ENCODE measurements at places on chromosomes 13 and 19. TPM values are rescaled to one million over a fixed set of nuclear protein-coding genes. Genes with fewer than 3 reads are reported as not detected.

DNA sequence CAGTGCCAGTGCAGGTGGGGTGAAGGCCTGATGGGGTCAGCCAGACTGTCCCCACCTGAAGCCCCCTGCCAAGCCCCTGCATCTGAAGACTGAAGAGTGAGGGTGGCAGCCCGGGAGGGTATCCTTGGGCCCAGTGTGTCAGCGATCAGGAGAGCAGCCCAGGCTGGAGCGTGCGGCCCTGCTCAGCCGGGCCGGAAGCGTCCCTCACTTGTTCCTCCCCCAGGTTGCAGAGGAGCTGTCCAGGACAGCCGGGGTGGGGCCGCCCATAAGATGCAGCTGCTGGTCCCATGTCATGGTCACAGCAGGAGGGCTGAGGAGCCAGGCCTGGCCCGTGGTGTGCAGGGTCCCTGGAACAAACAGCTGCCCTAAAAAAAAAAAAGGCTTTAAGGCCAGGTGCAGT is 55.4 kb downstream of the KDM4B start:
- DNase-seq: no peak
- no peaks in the 10 kb centered on the region for H3K36me3 ChIP-seq
- no peaks in the 10 kb centered on the region for H3K27me3 ChIP-seq
- H3K27ac ChIP-seq: no peak overlapping the region

DNA sequence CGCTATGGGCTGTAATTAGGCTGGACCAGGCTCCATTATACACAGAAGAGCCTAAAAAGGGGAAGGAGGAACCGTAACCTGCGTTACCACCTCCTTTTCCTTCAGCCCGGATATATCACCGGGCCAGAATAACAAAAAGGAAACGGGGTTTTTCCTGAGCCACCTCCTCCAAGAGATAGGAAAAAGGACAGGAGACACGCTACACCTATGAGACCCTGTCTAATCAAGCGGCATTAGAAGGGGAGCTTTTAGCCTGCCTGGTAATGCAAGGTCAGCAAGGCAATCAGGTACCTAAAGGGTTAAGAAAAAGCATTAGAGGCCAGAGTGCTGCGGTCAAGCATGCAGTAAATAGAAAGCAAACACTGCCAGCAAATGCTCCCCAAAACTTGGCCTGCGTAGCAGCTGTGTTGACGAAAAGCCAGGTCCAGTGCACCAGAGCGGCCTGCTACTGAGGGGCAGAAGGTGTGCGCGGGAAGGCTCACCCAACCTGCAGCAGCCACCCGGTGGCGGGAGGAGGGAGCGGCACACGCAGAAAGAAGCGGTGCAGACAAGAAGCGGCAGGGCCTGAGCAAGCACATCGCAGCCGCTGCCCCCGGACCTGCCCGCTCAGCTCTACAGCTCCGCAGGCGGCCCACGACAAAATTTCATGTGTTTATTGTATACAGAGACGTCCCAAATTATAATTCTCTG is 1466.1 kb downstream of the UQCRFS1 start:
- no peak for DNase-seq
- H3K4me3 ChIP-seq: no peak overlapping the region
- no peaks in the 10 kb centered on the region for H3K36me3 ChIP-seq
- no peaks in the 10 kb centered on the region for H3K27me3 ChIP-seq

GRCh38 chr19:9060564-9061340 is 26.1 kb upstream of the OR1M1 start:
- DNase-seq: no peak
- H3K36me3 ChIP-seq: no peaks in the 10 kb centered on the region
- H3K27ac ChIP-seq: no peak overlapping the region
- no peaks in the 10 kb centered on the region for H3K27me3 ChIP-seq
- H3K4me3 ChIP-seq: no peak overlapping the region

The C19orf18 gene
- 0.22 TPM for polyA plus RNA-seq

DNA sequence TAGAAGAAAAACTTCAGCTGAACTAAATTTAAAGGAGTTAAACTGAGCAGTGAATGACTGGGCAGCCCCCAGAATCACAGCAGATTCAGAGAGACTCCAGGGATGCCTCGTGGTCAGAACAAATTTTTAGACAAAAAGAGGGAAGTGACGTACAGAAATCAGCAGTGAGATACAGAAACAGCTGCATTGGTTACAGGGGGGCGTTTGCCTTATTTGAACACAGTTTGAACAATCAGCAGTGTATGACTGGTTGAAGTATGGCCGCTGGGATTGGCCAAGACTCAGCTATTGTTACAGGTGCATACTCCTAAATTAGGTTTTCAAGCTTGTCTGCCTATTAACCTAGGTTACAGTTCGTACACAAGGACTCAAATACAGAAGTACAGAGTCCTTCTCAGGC is 2.2 kb upstream of the SPRYD7 start:
- peaks cover 19% of the 10 kb centered on the region for H3K4me1 ChIP-seq
- no peaks in the 10 kb centered on the region for H3K27me3 ChIP-seq
- no peak for DNase-seq
- H3K27ac ChIP-seq: no peak overlapping the region
- no peak overlapping the region for H3K4me3 ChIP-seq

- peaks cover 22% of the 10 kb centered on the region for H3K36me3 ChIP-seq
- peak overlapping the region; percentile 93 for H3K27ac ChIP-seq
- no peak for DNase-seq
- H3K4me3 ChIP-seq: peak overlapping the region; percentile 87
- H3K27me3 ChIP-seq: no peaks in the 10 kb centered on the region
Measured at GRCh38 chr19:52190487-52191293, 838 bp downstream of the PPP2R1A start.

DNA sequence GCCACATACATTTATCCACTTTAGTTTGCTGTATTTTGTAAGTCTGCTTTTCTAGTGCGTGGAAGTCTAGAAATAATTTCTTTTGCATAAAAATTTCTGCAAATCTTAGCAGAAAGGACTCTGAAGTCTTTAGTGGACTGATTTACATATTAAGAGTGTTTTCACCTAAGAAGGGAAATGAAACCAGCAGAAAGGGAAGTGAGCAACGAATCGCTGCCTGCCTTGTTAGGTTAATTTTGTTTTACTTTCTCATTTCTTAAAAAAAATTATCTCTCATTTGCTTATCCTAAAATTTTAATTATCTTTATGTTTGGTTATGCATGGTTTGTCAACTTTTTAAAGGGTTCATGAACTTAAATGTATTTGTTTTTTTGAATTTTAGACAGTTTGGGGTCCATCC is 767 bp upstream of the GPR18 start:
- peaks cover 61% of the 10 kb centered on the region for H3K4me1 ChIP-seq
- no peaks in the 10 kb centered on the region for H3K27me3 ChIP-seq
- DNase-seq: peak; percentile 38
- H3K27ac ChIP-seq: peak overlapping the region; percentile 60

DNA sequence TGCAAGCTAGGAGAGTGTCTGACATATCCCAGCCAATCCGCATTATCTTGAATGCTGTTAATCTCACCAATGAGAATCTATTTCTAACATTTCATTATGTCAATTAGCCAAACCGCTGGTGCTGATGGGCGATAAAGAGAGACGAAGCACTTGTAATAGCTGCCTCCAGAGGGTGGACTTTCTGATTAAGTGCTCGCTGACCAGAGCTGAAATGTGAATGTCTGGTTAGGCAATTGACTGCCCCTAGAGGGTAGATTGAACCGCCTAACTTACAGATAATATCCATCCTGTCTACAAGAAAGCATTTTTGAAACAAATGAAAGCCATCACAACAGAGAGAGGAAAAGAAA is 552 bp upstream of the GRWD1 start:
- peak overlapping the region; percentile 83 for H3K27ac ChIP-seq
- peaks cover 25% of the 10 kb centered on the region for H3K4me1 ChIP-seq
- no peaks in the 10 kb centered on the region for H3K27me3 ChIP-seq
- DNase-seq: no peak

DNA sequence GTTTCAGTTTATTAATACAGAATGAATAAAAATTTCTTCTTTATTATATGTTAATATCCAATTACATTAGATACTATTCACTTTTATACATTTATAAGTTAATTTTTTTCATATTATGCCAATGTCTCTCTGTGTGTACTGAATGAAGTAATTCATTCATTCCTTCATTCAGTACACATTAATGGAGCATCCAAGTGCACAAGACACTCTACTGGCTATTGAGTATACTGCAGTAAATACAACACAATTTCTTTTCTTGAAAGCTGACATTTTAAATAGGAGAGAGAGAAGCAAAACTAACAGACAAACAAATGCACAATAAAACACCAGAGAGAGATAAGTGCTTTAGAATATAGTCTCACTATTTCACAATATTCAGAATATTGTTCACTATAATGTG is 1038.3 kb upstream of the SPRY2 start:
- H3K36me3 ChIP-seq: no peaks in the 10 kb centered on the region

The PTH2 gene
- not detected for polyA plus RNA-seq

- no peaks in the 10 kb centered on the region for H3K27me3 ChIP-seq
- no peak for DNase-seq
- no peak overlapping the region for H3K4me3 ChIP-seq
- peaks cover 28% of the 10 kb centered on the region for H3K36me3 ChIP-seq
- H3K27ac ChIP-seq: no peak overlapping the region
Measured at GRCh38 chr19:47486900-47487299, 2.9 kb upstream of the KPTN start.

- H3K27ac ChIP-seq: no peak overlapping the region
- no peaks in the 10 kb centered on the region for H3K27me3 ChIP-seq
- no peak overlapping the region for H3K4me3 ChIP-seq
- DNase-seq: no peak
Measured at GRCh38 chr19:11047866-11048265, 41.4 kb upstream of the LDLR start.

DNA sequence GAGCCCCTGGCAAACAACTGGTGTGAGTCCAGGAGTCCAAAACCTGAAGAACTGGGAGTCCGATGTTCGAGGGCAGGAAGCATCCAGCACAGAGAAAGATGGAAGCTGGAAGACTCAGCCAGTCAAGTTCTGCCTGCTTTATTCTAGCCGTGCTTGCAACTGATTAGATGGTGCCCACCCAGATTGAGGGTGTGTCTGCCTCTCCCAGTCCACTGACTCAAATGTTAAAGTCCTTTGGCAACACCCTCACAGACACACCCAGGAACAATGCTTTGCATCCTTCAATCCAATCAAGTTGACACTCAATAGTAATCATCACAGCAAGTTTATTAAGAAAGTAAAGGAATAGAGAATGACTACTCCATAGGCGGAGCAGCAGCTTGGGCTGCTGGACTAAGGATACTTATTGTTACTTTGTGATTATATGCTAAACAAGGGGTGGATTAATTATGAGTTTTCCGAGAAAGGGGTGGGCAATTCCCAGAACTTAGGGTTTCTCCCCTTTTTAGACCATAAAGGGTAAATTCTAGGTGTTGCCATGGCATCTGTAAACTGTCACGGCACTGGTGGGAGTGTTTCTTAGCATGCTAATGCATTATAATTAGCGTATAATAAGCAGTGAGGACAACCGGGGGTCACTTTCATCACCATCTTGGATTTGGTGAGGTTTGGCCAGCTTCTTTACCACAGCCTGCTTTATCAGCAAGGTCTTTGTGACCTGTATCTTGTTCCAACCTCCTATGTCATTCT is 65.6 kb upstream of the KCTD15 start:
- no peaks in the 10 kb centered on the region for H3K27me3 ChIP-seq
- H3K27ac ChIP-seq: no peak overlapping the region
- no peaks in the 10 kb centered on the region for H3K36me3 ChIP-seq
- DNase-seq: no peak
- H3K4me3 ChIP-seq: no peak overlapping the region

The RBM26 gene
- 9.5 TPM for polyA plus RNA-seq
